ENCODE measurements at places on chromosomes 1 and 21. TPM values are rescaled to one million over a fixed set of nuclear protein-coding genes. Genes with fewer than 3 reads are reported as not detected.

- no peaks in the 10 kb centered on the region for H3K4me1 ChIP-seq
- H3K4me3 ChIP-seq: no peak overlapping the region
- no peak overlapping the region for H3K27ac ChIP-seq
- H3K36me3 ChIP-seq: no peaks in the 10 kb centered on the region
Measured at GRCh38 chr1:228765168-228765946, 30.1 kb downstream of the RHOU start.

DNA sequence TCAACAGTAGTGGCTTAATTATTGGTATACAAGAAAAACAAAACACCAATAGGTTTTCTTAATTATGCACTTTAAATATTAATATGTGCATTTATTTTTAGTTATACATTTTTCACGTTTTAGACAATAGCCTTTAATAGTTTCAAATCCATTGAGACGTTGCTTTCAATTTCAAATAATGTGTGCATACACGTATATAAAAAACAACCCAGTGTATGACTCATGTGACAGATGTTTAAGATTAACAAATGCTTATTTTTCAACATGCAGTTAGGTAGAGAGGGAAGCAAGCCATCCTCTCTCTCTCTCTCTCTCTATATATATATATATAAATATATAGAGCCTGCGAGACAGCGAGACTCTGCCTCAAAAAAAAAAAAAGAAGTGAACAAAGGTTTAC lies 24.3 kb downstream of the EYA3 start:
- H3K27me3 ChIP-seq: no peaks in the 10 kb centered on the region
- no peak overlapping the region for H3K4me3 ChIP-seq
- no peaks in the 10 kb centered on the region for H3K36me3 ChIP-seq
- H3K27ac ChIP-seq: no peak overlapping the region
- no peak for DNase-seq
- H3K4me1 ChIP-seq: peaks cover 26% of the 10 kb centered on the region

PTPN14 gene
- total RNA-seq: 13.3 TPM

TAF12 gene
- total RNA-seq: 10.7 TPM

- H3K36me3 ChIP-seq: no peaks in the 10 kb centered on the region
- no peaks in the 10 kb centered on the region for H3K27me3 ChIP-seq
- no peak for DNase-seq
- H3K27ac ChIP-seq: no peak overlapping the region
Measured at GRCh38 chr1:81340239-81340638, 460.5 kb upstream of the ADGRL2 start.

GRCh38 chr21:24316277-24316922 lies 1290.9 kb downstream of the MRPL39 start:
- H3K4me1 ChIP-seq: no peaks in the 10 kb centered on the region
- no peak for DNase-seq
- H3K27me3 ChIP-seq: no peaks in the 10 kb centered on the region
- no peak overlapping the region for H3K4me3 ChIP-seq
- H3K36me3 ChIP-seq: no peaks in the 10 kb centered on the region

GRCh38 chr21:38277501-38278131 lies 20.8 kb downstream of the KCNJ15 start:
- DNase-seq: no peak
- H3K4me1 ChIP-seq: no peaks in the 10 kb centered on the region
- H3K4me3 ChIP-seq: no peak overlapping the region
- H3K27me3 ChIP-seq: no peaks in the 10 kb centered on the region

DNA sequence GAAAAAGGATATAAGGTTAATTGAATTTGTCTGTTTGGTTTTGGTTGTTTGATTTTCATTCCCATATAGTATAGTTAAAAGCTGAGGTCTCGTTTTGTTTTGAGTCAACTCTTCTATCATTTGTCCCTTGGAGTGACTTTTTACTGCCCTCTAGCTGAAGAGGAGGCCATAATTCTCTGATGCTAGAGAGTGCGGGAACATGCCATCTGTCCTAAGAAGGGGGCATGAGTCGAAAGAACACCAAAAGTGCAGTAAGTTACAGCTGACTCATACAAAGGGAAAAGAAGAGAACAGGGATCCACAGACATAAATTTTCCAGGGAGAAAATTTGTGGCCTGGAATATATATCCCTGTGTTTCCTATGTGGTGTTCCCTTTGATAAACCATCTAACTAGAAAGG lies 4.1 kb downstream of the KRTAP21-3 start:
- H3K27ac ChIP-seq: no peak overlapping the region
- no peaks in the 10 kb centered on the region for H3K4me1 ChIP-seq
- no peak overlapping the region for H3K4me3 ChIP-seq
- H3K36me3 ChIP-seq: no peaks in the 10 kb centered on the region
- no peak for DNase-seq

ORC1 gene
- total RNA-seq: 0.23 TPM

- peaks cover 18% of the 10 kb centered on the region for H3K4me1 ChIP-seq
- H3K36me3 ChIP-seq: no peaks in the 10 kb centered on the region
- H3K4me3 ChIP-seq: peak overlapping the region; percentile 75
- no peaks in the 10 kb centered on the region for H3K27me3 ChIP-seq
- no peak for DNase-seq
Measured at GRCh38 chr1:8021676-8022266, 4.3 kb downstream of the ERRFI1 start.

- no peaks in the 10 kb centered on the region for H3K27me3 ChIP-seq
- no peak for DNase-seq
- H3K4me1 ChIP-seq: peaks cover 5% of the 10 kb centered on the region
- H3K4me3 ChIP-seq: no peak overlapping the region
- H3K27ac ChIP-seq: no peak overlapping the region
- H3K36me3 ChIP-seq: peaks cover 5% of the 10 kb centered on the region
Measured at GRCh38 chr1:21759818-21760217, 23.1 kb downstream of the USP48 start.

DCST1 gene
- not detected for total RNA-seq

DNA sequence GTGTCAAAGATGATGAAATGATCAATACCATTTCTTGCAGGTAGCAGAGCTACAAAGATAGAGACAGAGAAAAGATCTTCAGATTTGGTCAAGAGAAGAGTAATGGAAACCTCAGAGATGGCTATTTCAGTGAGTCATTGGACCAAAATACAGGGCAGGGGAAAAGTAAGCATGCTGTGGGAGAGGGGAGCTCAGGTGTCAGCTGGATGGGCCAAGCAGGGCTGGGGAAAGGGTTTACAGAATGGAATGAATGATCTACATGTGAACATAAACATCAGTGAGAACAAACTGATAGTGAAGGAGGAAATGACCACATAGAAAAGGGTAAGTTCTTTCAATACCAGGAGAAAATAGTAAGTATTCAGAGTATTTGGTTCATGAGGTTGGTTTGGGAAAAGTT lies 61.4 kb upstream of the CNN3 start:
- DNase-seq: no peak
- peaks cover 4% of the 10 kb centered on the region for H3K4me1 ChIP-seq
- no peaks in the 10 kb centered on the region for H3K27me3 ChIP-seq
- no peak overlapping the region for H3K4me3 ChIP-seq

DNA sequence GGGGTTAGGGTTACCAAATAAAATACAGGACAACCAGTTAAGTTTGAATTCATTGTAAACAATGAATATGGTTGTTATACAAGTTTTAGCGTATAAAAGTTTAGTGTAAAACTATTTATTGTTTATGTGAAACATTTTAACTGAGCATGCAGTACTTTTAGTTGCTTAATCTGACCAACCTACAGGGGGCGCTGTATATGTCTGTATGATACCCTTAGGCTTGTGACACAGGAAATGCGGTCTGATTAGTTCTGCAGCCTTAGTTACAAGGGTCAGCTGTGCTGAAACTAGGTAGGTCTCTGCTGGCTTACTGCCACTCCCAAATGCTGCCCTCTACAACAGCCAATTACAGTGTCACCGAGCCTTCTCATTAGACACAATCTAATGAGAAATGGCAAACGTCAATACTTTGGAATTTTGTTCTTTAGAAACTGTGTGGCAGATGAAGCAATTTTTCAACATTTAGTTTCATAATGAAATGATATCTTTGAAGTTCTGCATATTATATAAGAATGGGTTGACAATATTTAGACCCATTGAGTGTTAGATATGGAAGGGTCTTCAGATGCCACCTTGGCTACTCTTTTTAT lies 56.2 kb downstream of the NTNG1 start:
- no peak for DNase-seq
- no peak overlapping the region for H3K4me3 ChIP-seq
- no peaks in the 10 kb centered on the region for H3K27me3 ChIP-seq
- H3K36me3 ChIP-seq: no peaks in the 10 kb centered on the region

DNA sequence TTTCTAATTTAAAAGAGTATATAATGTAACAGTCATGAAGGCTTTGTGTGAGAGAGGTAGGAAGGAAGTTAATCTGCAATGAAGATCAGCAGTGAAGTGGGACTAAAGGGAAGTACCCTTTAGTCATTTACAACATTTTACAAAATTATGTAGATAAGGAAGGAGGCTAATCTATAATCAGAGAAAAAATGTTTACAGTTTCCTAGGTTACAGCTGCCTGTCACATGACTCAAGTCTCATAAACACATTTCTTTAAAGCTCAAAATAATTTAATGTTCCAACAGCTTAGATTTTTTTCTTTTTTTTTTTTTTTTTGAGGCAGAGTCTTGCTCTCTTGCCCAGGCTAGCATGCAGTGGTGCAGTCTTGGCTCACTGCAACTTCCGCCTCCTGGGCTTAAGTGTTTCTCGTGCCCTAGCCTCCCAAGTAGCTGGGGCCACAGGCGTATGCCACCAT lies 26.2 kb upstream of the CAP1 start:
- no peaks in the 10 kb centered on the region for H3K27me3 ChIP-seq
- no peaks in the 10 kb centered on the region for H3K36me3 ChIP-seq
- no peaks in the 10 kb centered on the region for H3K4me1 ChIP-seq
- no peak overlapping the region for H3K27ac ChIP-seq
- H3K4me3 ChIP-seq: no peak overlapping the region

ACTRT2 gene
- total RNA-seq: not detected

- no peaks in the 10 kb centered on the region for H3K4me1 ChIP-seq
- no peaks in the 10 kb centered on the region for H3K27me3 ChIP-seq
- no peaks in the 10 kb centered on the region for H3K36me3 ChIP-seq
Measured at GRCh38 chr1:112093372-112093694, 103.9 kb upstream of the KCND3 start.

GRCh38 chr1:180898441-180899219 lies 14.1 kb upstream of the KIAA1614 start:
- H3K4me1 ChIP-seq: no peaks in the 10 kb centered on the region
- H3K27ac ChIP-seq: no peak overlapping the region
- DNase-seq: no peak
- no peaks in the 10 kb centered on the region for H3K27me3 ChIP-seq

- no peak for DNase-seq
- H3K27me3 ChIP-seq: no peaks in the 10 kb centered on the region
Measured at GRCh38 chr1:185271921-185272320, 45.1 kb downstream of the IVNS1ABP start.

Measured in pancreas (tissue), 10 donors.